CD4-positive, alpha-beta T cell treated with Interleukin-12 subunit alpha and Interleukin-12 subunit beta, for 1 hour (primary cell): ENCODE measurements at places on chromosomes 11 and 22.

DNA sequence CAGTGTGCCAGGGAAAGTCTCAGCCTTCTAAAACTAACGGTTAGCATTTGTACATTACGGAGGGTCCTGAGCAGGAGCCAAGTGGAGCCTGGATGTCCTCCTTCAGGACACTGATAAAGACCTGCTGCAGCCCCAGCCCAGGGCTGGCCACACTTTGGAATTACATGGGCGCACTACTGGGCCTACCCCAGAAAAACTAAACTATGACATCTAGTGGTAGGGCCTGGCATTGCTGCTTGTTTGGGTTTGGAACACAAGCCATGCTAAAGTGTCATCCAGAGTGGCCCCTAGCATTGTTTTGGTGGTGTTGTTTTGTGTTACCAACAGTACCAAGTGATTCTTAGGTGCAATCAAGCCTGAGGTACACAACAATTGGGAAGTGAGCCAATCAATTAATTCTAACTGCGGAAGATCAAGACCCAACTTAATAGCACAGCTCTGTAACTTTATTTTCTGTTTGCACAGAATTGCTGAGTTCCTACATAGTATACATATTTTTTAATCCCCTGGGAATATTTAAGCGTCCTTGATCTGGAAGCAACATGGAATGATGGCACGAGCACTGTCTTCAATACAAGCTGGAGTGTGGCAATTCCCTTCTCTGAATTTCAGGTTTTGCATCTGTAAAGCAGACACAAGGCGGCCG lies 340.7 kb downstream of the LARGE1 start:
- peak; percentile 19 for DNase-seq

DNA sequence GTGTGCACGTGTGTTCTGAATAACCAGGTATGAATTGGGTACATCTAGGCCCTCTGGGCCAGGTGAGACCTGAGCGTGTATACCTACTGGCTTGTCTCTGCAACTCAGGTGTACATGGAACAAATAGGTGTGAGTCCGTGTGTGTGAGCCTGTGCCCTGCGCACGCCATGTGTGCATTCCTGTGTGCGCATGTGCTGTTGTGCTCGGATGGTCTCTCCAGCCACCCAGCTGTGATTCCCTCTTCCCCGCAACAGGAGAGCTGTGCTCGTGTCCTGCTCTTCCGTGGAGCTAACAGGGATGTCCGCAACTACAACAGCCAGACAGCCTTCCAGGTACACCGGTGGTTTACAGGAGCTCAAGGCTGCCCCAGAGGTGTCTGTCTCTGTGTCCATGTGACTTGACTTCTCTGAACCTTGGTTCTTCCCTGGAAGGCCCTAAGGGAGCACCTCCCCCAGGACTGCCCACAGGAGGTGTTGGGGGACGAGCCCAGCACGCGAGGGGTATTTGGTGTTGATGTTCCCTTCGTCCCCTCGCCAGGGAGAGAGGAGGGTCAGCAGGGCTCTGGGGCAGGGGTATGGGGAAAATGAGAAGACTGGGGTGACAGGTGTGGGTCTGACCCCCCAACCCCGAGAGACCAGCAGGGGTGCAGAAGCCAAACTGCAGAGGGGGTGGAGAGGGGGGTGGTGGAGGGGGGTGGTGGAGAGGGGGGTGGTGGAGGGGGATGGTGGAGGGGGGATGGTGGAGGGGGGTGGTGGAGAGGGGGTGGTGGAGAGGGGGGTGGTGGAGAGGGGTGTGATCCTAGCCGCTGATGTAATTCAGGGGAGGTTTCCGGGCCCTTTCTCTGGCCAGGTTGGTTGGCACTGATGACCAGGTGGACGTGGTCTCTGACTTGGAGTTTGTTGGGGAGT lies 10.7 kb downstream of the SHANK3 start:
- DNase-seq: no peak

DNA sequence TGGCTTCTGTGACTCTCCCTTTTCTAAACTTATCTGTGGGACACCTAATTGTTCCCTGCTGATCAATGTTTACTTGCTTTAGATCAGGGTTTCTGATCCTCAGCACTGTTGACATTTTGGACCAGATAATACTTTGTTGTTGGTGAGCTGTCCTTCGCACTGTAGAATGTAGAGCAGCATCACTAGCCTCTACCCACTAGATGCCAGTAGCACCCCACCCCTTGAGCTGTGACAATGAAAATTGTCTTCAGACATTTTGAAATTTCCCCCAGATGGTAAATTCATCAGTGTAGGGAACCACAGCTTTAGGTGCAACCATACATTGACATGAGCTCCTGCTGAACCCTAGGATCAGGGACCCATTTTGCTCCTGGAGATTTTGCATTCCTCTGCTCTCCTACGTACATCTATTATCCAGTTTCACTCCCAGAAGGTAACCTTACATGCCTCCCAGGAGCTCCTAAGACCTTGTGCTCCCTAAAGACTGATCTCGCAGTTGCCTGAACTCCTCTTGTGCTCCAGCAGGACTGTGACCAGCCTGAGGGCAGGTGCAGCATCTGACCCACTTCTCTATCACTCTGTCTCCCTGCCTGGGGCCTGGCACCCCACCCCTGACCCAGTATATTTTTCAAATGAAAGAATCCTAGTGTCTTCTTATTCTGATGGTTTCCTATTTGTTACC lies 107.8 kb downstream of the FAR1 start:
- peak; percentile 50 for DNase-seq

DNA sequence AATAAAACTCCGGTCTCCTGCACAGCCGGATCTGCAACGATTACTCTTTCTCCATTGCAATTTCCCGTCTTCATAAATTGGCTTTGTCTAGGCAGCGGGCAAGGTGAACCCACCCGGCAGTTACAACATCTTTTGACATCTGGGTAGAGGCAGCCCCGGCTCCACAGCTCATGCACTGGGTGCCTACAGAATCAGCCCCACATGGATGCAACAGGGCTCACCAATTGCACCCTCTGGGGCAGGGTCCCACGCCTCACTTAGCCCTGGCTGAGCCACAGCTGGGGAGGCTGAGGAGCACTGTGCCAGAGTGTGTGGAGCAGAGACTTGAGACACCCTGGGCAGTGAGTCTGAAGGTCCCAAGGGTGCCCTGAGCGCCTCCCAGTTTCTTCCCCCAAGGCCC lies 710.2 kb downstream of the TBC1D22A start:
- DNase-seq: no peak

GRCh38 chr22:20426259-20426615 lies 11.4 kb downstream of the SCARF2 start:
- DNase-seq: no peak

- no peak for DNase-seq
Observed at GRCh38 chr22:29946220-29946619, 63.2 kb downstream of the MTMR3 start.

DNA sequence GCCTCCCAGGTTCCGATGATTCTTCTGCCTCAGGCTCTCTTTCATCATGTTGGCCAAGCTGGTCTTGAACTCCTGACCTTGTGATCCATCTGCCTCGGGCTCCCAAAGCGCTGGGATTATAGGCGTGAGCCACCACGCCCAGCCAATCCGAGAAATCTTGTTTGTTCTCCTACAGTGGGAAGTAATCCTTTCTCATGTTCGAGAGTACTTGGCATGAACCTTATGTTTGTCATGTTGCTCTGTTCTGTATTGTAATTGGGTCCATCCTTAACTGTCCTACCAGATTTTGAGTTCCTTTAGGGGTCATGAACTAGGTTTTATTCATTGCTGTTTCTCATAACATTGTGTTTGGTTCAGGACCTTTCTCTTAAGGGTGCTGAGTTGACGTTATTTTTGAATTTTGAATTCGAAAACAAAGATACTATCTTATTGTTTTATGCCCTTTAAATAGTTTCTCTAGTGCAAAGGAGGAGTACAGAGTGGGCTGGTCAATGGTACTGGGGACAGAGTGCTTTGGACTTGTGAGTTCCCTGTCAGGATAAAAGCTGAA lies 113.4 kb upstream of the RRM1 start:
- no peak for DNase-seq

GRCh38 chr11:26983645-26984044 lies 10.3 kb upstream of the FIBIN start:
- no peak for DNase-seq

DNA sequence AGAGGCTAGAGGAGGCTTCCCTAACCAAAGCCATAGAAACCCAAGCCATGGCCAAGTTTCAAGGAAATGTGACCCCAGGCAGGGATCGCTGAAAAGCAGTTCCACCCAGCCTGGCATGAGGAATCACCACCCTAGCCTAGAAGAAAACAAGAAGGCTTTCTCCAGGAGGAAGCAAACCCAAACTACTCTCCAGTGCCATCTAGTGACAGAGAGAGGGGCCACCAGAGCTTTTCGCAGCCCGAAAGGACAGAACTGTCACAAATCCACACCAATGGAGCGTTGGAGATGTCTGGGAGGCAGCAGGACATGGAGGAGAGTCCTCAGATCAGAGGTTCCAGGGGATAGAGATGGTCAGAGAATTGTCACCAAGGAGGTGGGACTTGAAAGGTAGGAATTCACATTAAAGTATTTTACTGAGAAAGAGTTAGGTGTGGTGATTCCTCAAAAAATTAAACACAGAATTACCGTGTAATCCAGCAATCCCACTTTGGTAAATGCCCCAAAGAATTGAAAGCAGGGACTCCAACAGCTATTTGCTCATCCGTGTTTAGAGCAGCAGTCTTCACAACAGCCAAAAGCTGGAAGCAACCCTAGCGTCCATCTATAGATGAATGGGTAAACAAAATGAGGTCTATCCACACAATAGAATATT lies 67.3 kb upstream of the NUP50 start:
- peak; percentile 42 for DNase-seq

GRCh38 chr11:12102588-12103410 lies 7.6 kb upstream of the MICAL2 start:
- DNase-seq: no peak

GRCh38 chr22:49601614-49602321 lies 225.9 kb downstream of the BRD1 start:
- no peak for DNase-seq
